ENCODE measurements at places on chromosomes 11 and 22.

DNA sequence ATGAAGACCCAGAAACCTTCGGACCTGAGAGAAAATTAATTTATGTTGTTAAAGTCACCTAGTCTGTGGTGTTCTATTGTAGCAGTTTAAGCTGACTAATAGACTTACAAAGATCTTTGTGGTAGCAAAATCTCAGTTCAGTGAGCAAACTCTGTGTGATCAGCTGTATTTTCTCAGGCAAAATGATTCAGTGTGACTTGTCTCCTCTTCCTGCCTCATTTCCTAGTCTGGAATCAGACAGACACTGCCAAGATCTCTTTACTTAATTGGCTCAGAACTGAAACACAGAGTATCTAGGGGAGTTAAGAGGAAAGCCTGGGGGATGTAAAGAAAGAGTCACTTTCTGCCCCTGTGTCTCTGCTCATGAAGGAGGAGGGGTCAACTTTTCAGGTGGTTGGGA lies 564.7 kb downstream of the KCNA4 start:
- no peak for DNase-seq

DNA sequence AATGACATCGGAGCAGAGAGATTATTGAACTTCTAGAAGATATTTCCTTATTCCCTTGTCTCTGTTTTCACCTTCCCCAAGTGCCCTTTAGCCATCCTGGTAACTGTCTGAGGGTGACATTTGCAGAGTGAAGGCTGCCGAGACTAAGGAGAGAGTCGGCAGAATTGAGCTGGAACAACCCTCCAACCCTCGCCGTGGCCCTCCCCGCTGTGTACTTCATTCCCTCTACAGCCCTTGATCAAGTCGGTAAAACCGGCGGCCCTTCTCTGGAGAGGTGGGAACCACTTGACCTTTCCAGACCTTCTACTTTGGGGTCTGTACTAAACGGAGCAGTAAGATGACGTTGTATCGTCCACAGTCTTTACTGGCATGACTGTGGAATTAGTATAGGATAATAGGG lies 26.1 kb downstream of the OR8B12 start:
- DNase-seq: no peak

- DNase-seq: no peak
These were observed 16.0 kb downstream of the TMEM123 start for GRCh38 chr11:102436561-102436960.

DNA sequence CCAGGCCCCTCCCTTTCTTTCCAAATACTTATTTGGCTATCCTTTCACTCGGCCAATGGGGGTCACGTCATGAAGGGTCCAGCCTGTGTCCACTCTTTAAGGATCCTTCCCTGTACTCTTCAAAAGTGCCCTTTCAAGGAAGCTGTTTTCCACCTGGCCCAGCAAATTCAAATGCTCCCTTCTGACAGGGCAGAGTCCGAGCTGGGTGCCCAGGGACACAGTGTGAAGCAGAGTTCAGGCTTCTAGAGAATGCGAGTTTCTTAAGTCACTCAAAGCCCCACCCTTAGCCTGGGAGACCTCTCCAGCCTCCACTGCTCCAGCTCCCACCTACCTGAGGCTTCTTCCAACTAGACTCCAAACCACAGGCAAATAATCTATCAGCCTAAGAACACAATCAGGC lies 5.5 kb upstream of the APOA1 start:
- DNase-seq: no peak

DNA sequence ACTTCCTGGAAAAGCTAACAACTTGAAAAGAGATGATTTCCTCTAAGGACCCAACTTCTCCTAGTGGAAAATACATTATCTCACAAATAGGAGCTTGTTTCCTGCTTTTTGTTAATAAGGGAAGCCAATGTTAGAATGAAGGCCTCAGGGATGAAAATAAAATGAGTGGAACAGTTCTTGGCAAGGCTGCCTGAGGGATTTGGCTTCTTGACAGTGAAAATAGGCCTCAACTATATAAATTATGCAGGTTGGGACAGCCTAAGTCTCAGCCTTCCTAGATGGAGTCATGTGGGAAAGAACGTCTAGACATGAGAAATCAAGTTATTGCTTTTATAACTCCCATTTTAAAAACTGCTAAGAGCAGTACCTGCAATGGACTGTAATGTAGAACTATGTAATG lies 92.8 kb upstream of the FIBIN start:
- DNase-seq: no peak

DNA sequence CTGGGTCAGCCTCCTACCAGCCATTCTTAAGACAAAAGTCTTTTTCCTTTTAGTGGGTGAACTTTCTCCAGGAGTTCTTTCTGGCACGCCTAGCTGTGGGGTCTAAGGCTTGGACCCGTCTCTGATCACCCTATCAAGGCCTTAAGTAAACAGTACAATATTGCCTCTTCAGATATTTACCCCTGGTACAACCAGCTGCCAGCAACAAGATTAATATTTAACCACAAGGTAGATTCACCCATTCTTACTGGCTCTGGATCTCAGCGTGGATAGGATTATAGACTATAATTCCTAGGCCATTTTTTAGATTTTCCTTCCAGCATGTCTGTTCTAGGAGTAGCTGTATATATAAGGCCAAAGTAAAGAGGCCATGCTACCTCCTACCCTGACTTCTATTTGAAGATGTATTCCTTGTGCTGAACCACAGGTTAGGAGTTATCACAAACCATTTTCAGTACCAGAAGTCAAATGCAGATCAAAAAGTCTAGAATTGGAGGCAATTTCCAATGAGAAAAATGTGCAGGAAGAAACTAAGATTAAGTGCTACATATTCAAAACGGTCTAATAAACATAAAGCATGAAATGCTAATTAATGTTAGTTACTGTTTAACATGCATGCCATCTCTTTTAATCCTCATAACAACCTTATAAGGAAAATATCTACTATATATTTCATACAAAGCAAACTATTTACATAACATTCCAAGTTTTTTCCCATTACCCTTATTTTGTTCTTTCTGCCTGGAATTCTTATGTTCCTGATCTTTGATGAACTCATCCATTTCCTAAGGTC lies 110.0 kb upstream of the SYN3 start:
- no peak for DNase-seq

- DNase-seq: no peak
These were observed 1002.7 kb downstream of the BRD1 start for GRCh38 chr22:48824712-48825651.

DNA sequence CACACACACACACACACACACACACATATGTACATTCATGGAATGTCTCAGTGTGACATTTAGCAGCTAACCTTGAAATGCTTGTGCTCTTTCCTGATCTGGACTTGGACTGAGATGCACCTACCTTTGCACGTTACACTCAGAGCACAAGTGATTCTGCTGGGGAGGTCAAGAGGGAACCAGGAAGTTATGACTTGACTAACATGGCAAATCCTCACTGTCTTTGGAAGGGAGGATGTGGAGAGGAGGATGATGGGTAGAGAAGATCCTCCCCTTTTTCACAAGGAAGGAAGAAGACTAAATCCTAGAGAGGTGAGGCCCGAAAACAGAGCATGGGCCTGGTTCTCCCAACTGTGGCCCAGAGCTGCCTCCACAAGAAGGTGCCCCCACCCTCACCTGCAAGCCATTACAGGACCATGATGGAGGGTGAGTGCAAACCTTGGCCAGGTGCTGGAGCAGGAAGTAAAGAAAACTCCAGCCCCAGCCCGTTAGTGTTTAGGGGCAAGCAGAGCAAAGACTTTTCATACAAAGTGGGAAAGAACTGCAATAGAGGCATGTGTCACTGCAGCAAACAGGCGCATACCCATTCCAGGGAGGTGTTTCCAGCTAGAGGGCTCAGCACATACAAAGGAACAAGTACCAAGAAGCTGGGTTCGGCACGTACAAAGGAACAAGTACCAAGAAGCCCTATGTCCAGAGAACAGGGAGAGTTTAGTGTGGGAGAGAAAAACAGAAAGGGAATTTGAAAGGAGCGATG lies 26.4 kb downstream of the SCN4B start:
- no peak for DNase-seq

DNA sequence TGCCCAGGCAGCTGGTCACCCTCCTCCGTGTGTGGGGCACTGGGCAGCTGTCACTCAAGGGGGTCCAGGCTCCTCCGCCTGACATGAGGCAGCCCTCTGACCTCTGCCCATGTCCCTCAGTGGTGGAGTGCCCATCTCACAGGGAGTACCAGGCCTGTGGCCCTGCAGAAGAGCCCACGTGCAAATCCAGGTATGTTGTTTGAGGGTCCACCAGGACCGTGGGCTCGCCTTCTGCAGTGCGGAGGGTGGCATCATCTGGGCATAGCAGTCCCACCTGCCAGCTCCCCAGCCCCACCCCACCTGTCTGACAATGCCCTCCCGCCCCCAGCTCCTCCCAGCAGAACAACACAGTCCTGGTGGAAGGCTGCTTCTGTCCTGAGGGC lies 30.5 kb downstream of the MUC2 start:
- DNase-seq: no peak

- DNase-seq: no peak
These were observed 6.0 kb downstream of the PARVG start for GRCh38 chr22:44186737-44187136.

DNA sequence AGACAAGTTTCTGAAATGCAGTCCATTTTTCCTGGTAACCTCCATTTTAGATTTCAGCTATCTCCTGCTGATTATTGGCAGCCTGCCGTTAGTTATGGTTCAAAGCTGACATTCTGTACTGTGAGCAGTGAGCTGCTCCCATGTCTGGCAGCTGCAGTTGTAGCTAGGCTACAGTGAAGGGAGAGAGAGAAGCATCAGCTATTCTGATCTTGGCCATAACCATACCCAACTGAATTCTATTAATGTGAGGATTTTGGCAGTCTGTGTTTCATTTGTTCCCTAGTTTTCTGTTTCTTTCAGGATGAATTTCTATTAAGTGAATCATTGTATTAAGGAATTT lies 33.4 kb downstream of the SIK2 start:
- peak; percentile 80 for DNase-seq

Data from NCI-H1092 (cell line).